ENCODE measurements at places on chromosomes 2 and 18.

DNA sequence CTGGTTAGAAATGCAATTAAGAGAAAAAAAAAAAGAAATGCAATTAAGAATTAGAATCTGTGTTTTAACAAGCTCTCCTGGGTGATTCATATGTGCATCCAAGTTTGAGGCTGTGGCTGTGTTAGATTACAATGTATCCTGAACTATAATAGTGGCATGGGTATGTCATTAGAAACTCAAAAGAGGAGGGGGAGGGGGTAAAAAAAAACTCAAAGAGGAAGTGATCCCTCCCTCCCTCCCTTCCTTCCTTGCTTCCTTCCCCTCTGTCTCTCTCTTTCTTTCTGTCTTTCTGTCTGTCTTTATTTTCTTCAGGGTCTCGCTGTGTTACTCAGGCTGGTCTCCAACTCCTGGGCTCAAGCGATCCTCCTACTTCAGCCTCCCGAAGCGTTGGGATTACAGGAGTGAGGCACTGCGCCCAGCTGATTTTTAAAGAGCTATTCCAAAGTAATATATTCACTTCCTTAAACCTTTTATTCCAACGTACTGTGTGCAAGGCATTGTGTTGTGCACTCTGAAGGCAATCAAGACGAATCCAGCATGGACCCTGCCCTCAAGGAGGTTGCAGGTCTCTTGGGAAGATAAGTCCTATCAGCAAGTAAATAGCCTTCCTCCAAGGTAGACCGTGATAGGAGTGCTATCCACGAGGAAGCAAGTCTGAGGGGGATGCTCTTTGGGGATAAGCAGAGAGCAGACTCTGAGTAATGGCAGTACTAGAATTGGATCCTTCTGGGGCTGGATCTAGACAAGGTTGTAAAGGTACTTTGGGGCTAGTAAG is 35.9 kb upstream of the MCFD2 start:
- no peak for DNase-seq

DNA sequence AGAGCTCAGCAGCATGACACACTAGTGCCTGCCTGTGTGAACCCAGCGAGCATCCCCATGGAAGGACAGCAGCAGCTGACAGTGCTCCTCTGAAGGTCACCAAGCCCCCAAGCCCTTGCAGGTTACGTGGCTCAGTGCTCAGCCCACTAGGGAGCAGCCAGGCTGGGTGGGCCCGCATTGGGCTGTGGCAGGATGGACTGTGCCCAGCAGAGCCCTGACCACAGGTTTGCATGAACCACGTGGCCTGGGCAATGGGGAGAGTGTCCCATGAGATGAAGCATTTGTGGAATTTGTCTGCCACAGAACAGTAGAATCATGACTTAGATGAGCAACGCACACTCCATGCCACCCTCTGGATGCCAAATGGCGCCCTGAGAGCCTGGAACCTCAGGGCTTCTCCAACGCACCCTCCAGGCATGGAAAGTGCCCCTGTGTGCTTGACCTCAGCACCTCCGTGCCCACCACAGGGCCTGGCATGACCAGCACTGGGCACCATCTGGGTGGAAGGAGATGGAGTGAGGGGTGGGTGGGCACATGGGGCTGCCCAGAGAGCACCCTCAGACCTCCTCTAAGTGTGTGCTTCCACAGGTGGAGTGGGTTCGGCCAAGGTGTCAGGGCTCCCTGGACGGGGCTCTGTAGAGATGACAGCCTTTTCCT is 216.1 kb upstream of the RAB6C start:
- no peak for DNase-seq

- no peak for DNase-seq
These were observed 1144.1 kb downstream of the CNTNAP5 start for GRCh38 chr2:125169022-125169763.

DNA sequence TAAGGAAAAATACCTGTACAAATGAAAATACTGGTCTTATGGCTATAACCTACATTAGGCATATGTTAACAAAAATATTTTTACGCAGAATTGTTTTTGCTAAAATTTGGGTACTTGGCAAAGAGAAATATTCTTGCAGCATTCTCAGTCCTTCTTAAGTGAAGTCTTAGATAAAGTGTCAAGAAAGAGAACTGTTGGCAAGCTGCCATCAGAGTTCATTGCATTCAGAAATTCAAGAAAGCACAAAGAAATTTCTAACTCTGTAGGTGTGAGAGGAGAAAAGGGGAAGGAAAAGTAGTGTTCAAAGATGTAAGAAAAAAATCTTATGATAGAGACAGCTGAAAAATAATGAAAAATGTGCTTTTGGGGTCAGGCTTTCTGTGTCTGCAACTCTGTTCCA is 86.7 kb downstream of the IRS1 start:
- no peak for DNase-seq

GRCh38 chr2:204340511-204340910 is 204.8 kb upstream of the PARD3B start:
- DNase-seq = no peak

- DNase-seq = no peak
These were observed 45.8 kb downstream of the STK17B start for GRCh38 chr2:196125596-196125995.

GRCh38 chr2:240645801-240646175 is 20.5 kb downstream of the GPR35 start:
- no peak for DNase-seq

- DNase-seq = no peak
These were observed 254.0 kb upstream of the POU3F3 start for GRCh38 chr2:104599787-104600510.

Measured in activated CD4-positive, alpha-beta T cell treated with anti-CD3 and anti-CD28 coated beads for 48 hours (primary cell).